Activated CD4-positive, alpha-beta T cell treated with anti-CD3 and anti-CD28 coated beads for 4 hours (primary cell): ENCODE measurements at places on chromosomes 5 and 9.

- DNase-seq = no peak
These were observed 58.3 kb upstream of the NXNL2 start for GRCh38 chr9:88476491-88477271.

DNA sequence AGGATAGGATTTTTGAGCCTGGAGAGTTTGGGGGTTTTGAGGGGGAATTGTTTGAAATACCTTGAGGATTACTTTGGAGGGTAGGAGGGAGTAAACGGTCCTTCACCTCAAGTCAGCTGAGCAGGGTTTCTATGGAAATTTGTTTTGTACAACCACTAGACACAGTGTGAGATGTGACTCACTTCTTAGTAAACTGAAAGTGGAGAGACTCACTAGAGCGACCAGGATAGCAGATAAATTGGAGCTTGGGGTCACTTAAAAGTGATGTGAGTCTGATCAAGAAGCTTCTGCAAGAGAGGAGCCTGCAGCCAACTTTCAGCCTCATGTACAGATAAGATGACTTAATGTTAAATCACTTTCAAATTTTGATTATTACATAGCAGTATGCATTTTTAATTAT, 1945.9 kb upstream of the NUDT12 start:
- DNase-seq = no peak

DNA sequence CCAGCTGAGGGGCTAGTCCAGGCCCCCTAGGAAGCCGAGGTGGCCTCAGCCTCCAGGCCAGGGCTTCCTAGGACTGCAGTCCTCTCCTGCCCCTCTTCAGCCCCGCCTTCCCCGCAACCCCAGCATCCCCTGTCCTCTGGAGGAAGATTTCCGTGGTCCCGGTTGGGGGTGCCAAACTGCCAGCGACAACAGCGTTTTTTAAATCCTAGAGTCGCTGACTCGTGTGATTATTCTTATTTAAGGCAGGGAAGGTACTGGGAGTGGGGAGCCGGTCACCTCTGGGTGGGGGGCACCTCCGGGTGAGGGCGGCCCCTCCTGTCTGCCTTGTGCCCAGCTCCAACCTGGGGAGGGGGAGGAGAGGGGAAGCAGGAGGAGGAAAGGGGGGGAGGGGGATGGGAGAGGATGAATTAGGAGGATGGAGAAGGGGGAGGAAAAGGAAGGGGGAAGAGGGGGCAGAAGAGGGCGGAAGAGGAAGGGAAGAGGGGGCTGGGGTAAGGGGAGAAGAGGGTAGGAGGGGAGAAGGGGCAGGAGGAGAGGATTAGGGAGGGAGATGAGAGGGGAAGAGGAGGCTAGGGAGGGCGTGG, 173.1 kb upstream of the IER5L start:
- no peak for DNase-seq

DNA sequence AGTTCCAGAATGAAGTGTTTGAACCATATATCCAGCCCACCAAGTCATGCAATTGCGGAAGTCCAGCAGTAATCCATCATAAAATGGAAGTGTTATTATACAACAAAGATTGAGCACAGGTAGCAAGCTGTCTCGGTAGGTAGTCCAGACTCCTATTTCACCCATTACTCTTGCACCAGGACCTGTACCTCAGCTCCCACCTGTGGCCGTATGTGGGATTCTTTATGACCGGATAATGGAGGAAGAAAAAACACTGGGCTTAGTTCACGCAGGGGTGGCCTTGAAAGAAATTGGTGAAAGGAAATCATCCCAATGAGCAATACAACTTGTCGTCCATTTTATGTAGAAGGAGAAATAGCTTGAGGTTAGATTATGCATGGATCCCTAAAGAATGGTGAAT, 216.3 kb downstream of the ESM1 start:
- no peak for DNase-seq

GRCh38 chr5:167207081-167207480, 1084.4 kb upstream of the WWC1 start:
- no peak for DNase-seq

DNA sequence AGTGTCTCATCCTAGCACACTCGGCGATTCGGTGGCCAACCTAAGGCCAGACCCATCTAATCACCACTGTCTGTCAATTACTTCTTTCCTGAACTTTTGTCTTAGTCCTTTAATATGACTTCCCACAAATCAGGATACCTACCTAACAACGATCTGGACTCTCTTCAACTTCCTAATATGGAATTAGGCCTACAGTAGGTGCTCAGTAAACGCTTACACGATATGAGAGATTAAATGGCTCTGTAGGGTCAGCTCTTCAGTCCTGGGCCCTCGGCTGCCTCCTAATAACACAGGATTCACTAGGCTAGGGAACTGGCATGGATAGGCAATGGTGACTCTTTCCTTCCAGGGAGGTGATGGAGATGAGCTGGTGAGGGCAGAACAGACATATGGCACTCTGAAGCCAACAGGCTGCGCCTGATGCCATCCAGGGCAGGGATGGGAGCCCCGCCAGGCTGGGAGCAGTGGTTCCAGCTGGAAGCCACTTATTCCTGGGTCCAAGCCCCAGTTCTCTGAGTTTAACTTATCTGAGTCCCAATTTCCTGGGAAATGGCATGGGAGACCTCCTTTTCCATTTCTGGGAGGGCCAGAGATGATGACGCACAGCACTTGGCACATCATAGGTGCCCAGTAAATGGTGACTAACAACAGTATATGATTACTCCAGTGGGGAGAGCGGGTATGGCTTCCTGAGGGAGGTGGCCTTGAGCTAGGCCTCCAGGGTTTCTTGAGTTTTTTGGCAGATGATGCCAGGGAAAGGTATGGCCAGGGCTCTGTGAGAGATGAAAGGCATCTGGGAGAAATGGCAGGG, 7.3 kb downstream of the PDGFRB start:
- DNase-seq = no peak

DNA sequence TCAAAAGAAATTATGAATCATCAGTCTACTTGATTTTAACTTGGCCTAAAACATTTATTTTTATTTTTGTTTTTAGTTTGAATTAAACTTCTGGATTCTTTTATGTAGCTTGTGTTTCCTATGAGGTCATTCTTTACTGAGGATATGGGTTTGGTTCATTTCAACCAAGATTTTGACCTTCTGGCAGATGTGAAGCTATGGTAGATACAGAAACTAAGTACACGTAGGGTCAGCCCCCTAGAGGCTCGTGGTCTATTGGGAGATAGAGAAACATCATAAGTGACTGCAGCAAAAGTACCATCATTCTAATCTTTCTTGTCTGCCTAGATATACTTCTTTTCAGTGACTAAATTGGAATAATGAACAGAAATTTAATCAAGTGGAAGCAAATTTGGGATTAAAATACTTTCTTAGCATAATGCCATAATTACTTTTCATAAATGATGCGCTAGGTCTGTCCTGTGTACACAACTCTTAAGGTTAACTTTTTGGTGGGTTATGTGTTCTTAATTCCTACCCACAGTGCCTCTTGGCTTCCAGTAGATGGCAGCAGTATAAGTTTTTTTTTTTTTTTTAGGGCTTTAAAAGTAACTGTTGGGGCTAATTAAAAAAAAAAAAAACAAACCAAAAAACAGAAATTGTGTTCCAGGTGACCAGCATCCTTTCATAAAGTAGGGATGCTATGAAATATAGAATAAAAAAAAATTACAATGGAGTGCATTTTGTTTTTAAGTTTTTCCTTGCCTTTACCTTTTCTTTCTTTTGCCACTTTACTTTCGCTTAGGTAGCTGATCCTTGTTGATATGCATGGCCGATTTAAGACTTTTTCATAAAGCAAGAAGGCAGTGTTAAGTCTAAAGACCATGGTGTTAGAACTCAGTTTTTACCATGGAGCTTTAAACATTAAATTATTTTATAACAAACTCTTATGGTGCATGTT, 49.9 kb downstream of the LRRTM2 start:
- DNase-seq = no peak

GRCh38 chr9:133939171-133939785, 52.8 kb downstream of the VAV2 start:
- DNase-seq = no peak

DNA sequence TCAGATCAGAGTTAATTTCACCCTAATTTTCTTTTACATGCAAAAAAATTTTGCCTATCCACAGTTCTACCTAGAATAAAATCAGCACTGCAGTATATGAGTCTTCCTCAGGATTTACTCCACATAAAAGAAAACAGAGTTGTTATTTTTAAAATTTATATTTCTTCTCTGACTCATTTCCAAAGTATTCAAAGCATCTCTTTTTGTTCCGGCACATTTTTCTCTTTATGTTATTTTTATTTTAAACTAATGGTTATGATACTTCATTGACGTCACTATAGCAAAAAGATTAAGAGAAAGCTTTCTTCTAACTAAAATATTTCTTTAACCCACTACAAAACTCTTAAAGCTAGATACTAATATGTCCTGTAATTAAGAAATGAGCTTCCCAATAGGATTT, 590.4 kb downstream of the PRELID2 start:
- no peak for DNase-seq

DNA sequence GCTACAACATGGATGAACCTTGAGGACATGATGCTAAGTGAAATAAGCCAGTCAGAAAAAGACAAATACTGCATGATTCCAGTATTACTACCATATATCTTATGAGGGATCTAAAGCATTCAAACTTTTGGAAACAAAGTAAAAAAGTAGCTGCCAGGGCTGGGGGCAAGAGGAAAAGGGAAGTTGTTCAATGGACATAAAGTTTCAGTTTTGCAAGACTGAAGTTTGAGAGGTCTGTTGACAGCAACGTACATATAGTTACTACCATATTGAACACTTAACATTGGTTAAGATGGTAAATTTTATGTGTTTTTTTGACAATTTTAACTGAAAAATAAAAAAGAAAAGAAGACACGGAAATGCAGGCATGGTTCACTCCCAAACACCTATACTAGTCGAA, 77.6 kb downstream of the MAPKAP1 start:
- DNase-seq = no peak

DNA sequence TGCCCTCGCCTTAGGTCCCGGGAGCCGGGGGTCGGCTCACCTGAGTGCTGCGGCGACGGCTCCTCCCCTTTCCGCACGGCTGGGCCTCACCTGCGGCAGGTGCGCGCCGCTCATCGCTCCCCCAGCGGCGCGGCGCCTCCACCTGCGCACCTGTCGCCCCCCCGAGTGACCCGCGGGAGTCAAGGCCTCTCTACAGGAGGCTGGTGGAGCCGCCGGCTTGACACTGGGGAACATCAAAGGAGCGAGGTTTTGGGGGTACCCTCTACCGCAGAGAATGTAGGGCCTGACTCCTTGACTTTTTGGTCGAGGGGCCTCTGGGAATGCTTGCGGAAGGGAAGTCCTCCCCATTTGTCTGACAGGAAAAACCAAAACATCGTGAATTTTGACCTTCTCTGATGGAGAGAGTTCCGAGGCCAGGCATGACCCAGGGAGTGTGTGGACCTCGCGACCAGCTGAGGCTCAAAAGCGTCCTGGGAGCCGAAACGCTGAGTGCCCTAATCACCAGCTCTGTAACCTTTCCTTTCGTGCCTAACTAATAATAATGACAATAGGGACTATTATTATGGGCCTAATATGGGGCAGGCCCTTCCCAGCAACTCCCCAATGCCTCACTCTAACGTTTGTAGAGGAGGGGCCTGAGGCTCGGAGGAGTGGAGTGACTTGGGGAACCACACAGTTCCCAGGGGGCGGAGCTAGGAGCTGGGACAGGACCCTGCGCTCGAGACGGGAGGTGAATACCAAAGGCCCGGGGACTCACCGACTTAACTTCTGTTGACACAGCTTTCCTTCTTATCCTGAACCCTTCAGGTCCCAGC, 714 bp upstream of the IER5L start:
- DNase-seq = no peak
